Stimulated activated CD8-positive, alpha-beta memory T cell treated with anti-CD3 and anti-CD28 coated beads, Interleukin-15, amount 100 ng/mL, for 4 hours (primary cell): ENCODE measurements at places on chromosomes 6 and 20.
A peak's percentile ranks its signal among the peaks of the same experiment; 100 is the strongest.

DNA sequence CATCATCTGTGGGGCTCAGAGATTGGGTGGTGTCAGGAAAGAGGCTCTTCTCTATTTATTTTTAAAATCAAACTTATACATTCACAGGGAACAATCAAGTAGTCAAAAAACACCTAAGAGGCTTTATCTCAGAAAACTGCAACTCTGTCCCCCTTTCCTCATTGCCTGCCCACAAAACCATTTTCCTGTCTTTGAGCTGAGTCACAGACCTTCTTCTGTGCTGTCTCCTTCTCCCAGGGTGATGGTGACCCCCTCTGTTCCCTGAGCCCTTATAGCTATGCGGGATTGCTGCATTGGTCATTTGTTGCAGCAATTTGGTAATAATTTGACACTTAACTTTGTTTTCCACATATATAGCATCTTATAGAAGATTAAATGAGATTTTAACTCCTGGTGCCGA, 195.2 kb upstream of the PROKR2 start:
- DNase-seq: no peak

- no peak for DNase-seq
Measured at GRCh38 chr6:47603227-47603626, 95.2 kb upstream of the ADGRF4 start.

GRCh38 chr6:65231616-65232015, 475.4 kb downstream of the EYS start:
- no peak for DNase-seq

DNA sequence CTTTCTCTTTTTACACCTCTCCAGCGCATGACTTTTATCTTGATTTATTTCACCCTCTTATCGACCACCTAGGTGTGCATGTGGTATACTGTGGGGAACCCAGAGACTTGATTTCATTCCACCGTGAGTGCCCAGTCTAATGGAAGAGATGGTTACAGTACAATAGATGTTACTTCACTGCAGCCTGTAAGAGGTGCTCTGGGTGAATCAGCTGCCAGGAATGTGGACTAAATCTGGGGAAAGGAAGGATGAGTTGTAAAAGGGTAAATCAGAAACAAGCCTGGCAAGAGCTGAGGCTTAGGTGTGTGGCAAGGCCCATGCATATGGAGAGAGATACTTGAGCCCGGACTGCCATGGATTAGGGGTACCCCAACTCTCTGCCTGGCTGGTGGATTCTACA, 7.4 kb downstream of the STK35 start:
- DNase-seq: no peak

DNA sequence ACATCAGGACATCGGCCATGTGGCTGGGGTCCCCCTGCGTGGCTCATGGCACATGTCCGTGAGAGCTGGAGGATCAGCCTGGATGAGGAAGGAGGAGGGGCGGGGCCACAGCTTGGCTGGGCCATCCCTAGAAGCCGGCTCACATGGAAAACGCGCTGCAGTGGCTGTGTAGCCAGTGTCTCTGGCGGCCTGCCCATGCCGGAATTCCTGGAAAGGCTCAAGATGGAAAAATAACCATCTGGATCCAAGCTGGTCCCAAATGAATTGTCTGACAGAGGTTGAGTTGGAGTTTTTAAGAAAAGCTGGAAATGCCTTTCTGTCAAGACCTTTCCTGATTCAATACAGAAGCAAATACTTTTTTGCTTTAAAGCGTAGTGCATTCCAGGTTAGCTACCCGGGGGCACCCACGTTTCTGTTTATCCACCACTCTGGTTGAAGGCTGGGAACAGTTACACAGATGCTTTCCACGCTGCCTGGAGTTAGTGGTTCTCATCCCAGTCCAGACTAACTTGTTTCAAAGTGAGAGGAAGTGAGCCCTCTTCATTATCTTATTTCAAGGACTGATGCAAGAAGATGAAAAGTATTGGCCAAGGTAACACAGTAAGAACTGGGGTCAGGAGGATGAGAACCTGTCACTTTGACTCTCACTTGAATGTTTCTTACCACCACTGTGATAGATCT, 99.0 kb downstream of the GMPR start:
- DNase-seq: no peak

GRCh38 chr20:11101243-11101642, 427.4 kb upstream of the JAG1 start:
- no peak for DNase-seq

DNA sequence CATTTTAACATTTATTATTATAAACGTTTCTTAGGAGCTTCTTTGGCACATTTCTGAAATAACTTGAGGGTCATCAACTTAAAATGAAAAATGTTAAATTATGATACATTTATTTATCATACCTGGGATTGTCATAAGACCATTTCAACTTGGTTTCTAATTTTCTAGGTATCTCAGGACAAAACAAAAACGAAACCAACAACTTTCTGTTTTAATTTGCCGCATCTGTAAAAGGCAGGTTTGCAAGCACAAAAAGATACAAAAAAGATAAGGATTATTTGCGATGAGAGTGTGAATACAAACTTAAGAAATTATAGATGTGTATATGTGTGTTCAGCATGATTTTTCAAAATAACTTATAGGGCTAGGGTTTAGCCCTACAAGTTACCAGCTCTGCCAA, 395.0 kb upstream of the RUNX2 start:
- no peak for DNase-seq

DNA sequence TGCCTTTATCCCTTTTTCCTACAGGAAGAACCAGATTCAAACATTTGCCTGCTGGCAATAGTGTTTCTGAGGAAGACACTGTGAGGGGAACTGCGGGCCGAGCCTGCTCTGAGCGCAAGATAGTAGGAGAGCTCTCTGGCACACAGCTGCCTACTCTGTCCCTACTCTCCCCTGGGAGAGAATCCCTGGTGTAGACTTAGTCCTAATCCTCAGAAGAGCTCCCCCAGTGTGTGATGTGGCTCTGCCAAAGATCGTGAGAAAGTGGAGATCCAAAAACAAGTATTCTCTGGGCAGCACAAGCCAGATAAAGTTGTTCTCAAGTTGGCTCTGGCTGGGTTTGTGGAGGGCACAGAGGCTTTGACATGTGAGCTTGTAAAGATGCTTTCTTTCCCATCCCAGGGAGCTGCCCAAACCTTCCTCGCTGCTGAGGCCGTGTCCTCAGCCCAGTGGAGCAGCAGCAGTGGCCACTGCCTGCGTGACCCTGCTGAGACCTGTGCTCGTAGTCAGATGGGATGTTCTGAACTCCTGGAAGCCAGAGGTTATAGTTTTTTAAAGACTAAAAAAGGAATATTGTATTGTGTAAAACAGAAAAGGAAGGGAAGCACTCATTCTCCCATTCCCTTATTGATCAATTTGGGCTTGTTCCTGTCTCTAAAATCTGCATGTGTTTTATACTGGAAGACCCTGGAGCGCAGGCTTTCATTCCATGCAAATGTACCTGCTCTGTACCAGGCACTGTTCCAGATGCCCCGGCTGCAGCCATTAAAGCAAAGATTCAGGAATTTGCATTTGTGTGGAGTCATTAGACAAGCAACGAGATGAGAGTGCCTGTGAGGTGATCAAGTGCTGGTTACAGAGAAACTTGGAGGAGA, 30.7 kb downstream of the PNLDC1 start:
- no peak for DNase-seq

DNA sequence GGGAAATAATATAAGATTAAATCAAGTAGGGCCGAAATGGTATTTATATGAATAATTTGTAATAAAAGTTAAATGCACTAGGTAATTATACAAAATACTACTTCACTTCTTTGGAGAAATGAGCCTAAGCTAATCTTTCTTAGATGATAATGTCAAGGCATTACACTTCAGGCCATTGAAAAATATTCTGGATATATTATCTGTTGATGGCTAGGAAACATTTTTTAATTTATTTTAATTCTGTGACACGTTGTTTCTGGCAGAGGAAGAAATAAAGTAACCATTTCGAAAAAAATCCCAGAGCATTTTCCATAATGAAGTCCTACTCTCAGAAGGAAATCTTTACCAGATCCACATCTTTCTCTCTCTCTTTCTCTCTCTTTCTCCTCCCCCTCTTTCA, 133.9 kb downstream of the MMUT start:
- DNase-seq: no peak

DNA sequence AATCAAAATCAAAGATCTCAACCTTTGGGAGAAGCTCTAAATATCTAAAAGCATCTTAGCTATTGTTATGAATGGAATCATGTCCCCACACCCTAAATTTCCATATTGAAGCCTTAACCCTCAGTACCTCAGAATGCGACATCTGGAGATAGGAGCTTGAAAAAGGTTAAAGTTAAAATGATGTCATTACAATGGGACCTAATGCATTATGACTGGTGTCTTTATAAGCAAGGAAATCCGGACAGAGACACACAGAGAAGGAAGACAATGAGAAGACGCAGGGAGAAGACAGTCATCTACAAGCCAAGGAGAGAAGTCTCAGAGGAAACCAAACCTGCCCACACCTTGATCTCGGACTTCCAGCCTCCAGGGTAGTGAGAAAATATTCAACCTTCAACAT, 46.1 kb downstream of the KIF13A start:
- DNase-seq: no peak

DNA sequence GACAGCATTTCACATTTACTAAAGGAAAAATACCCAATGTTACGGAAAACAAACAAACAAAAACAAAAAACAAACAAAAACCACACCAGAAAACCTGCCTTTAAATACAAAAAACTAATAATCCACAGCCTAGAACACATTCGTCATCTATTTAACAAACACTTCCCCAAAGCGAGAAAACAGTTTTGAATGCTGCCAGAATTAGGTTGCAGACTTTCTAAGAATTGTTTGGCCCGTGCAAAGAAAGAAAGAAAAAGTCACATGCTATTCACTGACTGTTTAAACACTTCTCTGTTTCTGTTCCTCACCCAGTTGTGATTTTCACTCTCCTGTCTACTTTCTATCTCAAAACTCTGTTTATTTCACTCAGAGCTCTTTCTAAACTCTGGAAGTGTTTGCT, 52.5 kb downstream of the BCAS1 start:
- DNase-seq: no peak

DNA sequence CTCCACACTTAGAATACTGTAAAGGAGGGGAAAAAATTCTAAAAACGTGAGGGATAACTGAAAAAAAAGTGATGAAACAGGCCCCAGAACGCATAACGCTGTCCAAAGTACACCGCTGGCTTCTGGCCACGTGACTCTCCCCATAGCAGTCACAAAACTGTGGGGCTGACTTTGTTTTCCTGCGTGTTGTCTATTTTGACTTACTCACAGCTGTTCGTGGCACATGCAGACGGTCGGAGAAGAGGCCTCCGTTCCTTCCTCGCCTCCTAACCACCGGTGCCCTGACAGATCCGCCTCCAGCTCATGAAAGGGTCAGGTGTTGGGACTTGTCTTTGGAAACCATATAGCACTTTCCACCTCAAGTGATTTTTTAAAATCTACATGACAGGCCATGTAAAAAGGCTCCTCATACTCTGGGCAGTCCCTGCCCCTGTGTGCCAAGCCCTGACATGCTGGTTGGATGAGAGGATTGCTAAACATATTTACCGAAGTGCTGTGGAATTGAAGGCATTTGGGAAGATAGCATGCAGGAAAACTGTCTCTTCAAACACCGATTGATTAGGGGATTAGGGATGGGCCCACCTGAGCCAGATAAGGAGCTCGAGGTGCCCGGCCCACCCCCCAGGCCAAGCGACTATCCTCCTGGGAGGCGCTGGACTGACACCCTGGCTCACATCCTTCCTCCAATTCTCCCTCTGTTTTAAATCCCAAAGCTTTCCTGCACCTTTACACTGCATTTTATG, 54.8 kb downstream of the DACT2 start:
- no peak for DNase-seq

GRCh38 chr6:26599591-26599990, 2.8 kb downstream of the ABT1 start:
- no peak for DNase-seq

DNA sequence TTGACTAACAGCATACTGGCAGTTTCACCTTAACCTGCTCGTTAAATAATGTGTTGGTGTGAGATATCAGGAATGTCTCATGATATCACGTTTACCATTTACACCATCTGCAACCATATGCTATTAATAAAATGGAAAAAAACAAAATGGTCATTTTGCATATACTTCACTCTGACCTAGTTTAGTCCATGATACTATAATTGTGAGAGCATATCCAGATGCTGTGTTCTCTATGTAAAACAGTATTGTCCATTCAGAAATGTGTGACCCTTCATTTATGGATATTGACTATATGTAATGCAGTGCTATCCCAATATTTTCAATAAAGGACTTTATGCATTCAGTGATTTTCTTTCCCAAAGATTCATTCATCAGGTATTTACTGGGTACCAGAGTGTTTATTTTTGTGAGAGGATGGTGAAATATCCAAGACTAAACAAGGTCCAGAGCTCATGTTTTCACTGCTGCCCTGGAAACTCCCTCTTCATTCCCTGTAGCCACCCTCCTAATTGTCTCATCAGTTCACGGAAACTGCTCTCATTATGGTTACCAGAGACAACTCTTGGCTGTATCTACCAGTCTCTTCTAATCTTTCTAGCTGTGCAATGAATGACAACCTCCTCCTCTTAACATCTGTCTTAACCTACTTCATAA, 25.7 kb upstream of the HINT3 start:
- no peak for DNase-seq

- peak; percentile 23 for DNase-seq
Measured at GRCh38 chr20:17610566-17611289, 40.9 kb downstream of the DSTN start.

DNA sequence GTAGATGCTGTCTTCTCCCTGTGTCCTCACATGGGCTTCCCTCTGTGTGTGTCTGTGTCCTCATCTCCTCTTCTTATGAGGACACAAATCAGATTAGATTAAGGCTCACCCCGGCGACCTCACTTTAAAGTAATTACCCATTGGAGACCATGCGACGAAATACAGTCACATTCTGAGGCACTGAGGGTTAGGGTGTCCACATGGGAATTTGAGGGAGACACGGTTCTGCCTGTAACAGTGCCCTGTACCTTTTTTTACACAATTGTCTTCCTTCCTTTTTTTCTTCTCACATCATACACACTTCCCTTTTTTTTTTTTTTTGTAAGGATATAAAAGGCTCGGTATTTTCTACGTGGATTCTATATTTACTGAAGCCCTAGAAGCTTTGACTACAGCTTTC, 48.9 kb downstream of the DEK start:
- DNase-seq: no peak

GRCh38 chr20:53718142-53719021, 124.7 kb upstream of the ZNF217 start:
- no peak for DNase-seq

GRCh38 chr20:821046-821730, 12.3 kb upstream of the FAM110A start:
- no peak for DNase-seq

GRCh38 chr6:79656134-79656533, 25.0 kb downstream of the SH3BGRL2 start:
- DNase-seq: no peak

- no peak for DNase-seq
Measured at GRCh38 chr6:106118835-106119431, 32.8 kb downstream of the PRDM1 start.

GRCh38 chr6:8783191-8783590, 347.8 kb upstream of the SLC35B3 start:
- DNase-seq: no peak

DNA sequence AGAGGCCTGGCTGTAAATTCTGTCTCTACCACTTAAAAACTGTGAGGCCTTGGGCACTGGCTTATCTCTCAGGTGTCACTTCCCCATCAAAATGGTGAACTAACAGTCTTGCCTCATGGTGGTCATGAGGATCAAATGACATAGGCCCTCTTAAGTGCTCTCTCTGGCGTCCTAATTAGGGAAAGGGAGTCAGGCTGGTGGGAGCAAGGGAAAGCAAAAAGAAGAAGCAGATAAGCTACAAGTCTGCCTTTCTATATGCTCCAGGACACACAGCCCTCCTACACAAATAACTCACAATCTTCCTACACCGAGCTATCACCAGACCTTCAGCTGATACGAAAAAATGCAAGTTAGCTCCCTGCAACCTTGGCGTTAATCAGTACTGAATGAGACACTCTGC, 19.5 kb upstream of the SLC22A16 start:
- DNase-seq: no peak
